Hematopoietic multipotent progenitor cell treated with erythropoietin and hydrocortisone succinate and interleukin-3 and kit ligand, for 15 days (in vitro differentiated cells): ENCODE measurements at places on chromosomes 3 and 15.

- DNase-seq, result no peak
Observed at GRCh38 chr3:175478301-175478700, 619.2 kb downstream of the NAALADL2 start.

GRCh38 chr3:29065211-29065785 is 215.6 kb upstream of the RBMS3 start:
- DNase-seq, result no peak

GRCh38 chr3:48587686-48588085 is 7.4 kb downstream of the COL7A1 start:
- no peak for DNase-seq

DNA sequence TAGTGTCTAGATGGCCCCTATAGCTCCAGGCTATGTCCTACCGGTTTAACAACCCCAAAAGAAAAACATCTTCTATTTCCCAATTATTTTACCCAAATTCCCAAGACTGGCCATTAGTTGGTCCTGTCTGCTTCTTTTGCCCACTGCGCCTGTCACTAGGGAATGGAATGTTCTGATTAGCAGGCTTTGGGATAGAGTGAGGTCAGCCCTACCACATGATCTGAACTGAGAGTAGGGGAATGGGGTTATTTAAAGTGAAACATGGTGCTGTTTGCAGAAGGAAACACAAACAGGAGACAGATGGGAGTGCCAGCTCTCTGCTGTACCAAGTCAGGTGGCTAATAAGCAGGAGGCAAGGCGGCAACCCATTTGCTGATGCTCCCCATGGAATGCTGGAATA is 635.6 kb upstream of the CFAP20DC start:
- DNase-seq, result no peak

GRCh38 chr3:132017137-132017536 is 17.7 kb downstream of the CPNE4 start:
- DNase-seq, result no peak

DNA sequence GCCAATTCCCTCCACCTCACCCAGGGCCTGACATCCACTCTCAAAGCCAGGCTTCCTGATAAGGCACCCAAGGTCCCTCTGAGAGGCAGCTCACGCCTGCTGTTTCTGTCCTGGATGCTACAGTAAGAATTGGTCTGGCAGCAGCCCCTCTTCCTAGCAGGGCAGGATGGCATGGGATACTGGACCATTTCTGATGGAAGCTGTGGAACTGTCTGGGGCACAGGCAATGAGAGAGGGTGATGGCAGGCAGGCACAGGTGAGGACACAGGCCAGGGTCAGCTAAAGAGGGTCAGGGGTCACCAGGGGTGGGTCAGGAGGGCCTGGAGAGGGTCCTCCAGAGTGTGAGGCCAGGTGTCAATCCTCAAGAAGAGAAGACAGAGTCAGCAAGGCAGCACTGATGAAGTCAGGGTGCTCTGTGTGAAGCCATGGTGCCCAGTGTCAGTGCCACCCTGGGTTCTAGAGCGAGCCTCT is 41.9 kb upstream of the SLC41A3 start:
- DNase-seq, result no peak

- DNase-seq, result no peak
Observed at GRCh38 chr15:88727439-88727838, 75.8 kb upstream of the ACAN start.

DNA sequence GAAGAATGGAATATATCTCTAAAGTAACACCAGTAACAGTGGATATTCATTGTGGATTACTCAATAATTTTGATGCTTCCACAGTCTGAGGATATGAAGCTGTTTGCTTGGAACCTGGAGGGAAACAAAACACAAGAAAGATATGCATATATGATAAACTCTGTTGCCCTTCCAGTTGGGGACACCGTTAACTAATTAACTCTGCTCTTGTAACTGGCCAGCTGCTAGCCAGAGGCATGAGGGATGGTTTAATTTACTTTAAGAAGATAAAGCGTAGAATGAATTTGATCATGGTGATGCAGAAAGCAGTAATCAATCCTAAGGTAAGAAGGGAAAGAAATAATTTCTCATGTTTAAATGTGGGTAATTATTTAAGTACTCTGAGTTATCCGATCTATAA is 442.6 kb downstream of the NAALADL2 start:
- DNase-seq, result no peak

GRCh38 chr15:101647251-101647650 is 4.9 kb downstream of the TM2D3 start:
- no peak for DNase-seq

DNA sequence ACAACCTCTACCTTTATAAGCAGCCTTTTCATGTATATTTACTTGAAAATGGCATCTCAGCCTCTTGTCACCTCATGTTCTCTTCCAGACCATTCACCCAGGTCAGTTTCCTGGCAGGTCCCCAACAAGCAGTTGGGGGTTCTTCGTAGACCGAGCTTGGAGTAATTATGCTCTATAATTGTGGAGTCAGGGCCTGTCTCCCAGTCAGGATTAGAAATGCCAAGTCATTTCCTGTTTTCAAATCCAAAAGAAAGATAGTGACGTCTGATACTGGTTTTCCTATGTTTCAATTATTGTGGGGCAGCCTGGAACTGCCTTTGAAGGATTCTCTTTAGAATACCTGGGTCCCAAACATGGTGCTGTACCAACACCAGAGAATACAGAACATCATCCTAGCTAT is 430.6 kb downstream of the MECOM start:
- no peak for DNase-seq

- no peak for DNase-seq
Observed at GRCh38 chr15:33005582-33005981, 188.9 kb downstream of the FMN1 start.

- no peak for DNase-seq
Observed at GRCh38 chr3:192980632-192981031, 63.0 kb upstream of the MB21D2 start.

DNA sequence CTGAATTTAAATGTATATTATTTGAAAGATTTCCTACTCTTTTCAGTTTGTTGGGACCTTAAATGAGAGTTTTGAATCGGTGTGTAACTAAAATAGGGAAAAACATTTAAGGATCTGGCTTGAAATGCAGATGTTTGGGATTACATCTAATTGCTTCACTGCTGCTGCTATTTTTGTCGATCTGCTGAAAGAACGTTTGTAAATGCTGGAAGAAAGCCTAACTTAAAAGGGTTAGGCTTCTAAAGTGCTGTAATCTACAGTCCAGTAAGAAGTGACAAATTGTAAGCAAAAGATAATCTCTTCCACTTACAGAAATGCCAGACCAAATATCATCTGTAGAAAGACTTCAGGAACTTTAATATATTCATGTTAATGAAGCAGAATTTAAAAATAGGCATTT is 691.6 kb downstream of the ZNF385D start:
- DNase-seq, result no peak

DNA sequence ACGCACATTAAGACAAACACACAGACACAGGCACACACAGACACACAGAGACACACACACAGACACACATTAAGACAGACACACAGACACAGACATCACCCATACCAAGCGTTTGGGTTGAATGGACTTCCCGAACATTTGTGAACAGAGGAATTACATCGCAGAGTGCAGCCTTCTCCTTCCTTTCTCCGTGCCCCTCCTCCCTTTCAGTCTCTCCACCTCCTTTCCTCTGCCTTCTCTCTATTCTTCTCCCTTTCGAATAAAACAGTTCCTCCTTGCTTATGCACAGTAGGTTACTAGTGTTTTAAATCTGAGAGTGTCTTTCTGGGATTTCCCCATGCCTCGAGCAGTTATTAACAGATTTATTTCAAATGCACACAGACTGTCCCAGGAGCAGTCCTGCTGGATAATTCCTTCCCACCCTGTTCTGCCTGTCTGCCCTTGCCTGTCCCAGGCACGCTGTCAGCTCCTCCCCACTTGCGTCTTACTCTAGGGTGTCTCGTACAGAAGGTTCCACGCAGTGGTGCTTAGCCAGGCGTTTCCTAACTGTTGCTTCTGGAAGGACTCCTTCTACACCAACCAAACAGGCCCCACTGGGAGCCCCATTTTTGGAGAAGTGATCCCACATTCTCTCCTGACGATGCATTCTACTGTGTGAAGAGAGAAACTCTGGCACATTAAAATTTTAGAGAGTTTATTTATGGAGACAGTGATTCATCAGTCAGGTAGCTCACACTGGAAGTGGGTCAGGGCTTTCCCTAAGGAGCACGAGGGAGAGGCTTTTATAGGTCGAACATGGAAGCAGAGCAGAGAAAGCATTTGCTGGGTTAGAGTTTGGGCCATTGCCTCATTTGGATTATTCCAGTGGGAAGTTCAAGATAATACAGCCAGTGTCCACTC is 163.8 kb downstream of the SV2B start:
- no peak for DNase-seq

- DNase-seq, result no peak
Observed at GRCh38 chr3:64082961-64083541, 59.8 kb upstream of the PSMD6 start.
